Chondrocyte (in vitro differentiated cells): ENCODE measurements at places on chromosomes 5 and 9. TPM values are rescaled to one million over a fixed set of nuclear protein-coding genes. Genes with fewer than 3 reads are reported as not detected.

DNA sequence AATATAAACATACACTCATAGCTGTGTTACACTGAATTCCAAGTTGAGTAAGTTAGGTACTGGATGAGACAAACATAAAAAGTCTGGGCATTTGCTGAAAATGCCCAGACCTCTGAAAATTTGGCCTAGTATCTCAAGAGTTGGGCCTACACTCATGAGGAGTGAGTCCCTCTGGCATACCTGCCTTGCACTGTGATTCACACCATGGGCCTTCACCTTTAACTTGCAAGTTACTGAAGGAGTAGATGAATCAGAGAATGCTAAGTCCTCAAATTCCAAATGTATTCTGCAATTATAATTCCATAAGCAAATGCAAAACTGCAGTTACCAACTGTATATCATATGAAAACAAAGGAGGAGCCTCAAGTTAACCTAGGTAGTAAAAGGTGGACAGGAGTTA is 32.3 kb upstream of the C9orf40 start:
- no peak overlapping the region for H3K27ac ChIP-seq
- DNase-seq = no peak
- H3K36me3 ChIP-seq = peaks cover 9% of the 10 kb centered on the region
- no peaks in the 10 kb centered on the region for H3K4me1 ChIP-seq
- H3K27me3 ChIP-seq = no peaks in the 10 kb centered on the region
- no peak overlapping the region for H3K4me3 ChIP-seq

- H3K27me3 ChIP-seq = peaks cover 3% of the 10 kb centered on the region
- no peaks in the 10 kb centered on the region for H3K4me1 ChIP-seq
- H3K4me3 ChIP-seq = no peak overlapping the region
- H3K36me3 ChIP-seq = no peaks in the 10 kb centered on the region
These were observed 46.5 kb upstream of the GFPT2 start for GRCh38 chr5:180399401-180400215.

- no peak overlapping the region for H3K27ac ChIP-seq
- H3K27me3 ChIP-seq = no peaks in the 10 kb centered on the region
- H3K4me3 ChIP-seq = no peak overlapping the region
- peaks cover 41% of the 10 kb centered on the region for H3K4me1 ChIP-seq
- no peaks in the 10 kb centered on the region for H3K36me3 ChIP-seq
- DNase-seq = no peak
These were observed 441.9 kb downstream of the ARHGEF28 start for GRCh38 chr5:74067748-74068541.

GRCh38 chr5:122469384-122469919 is 157.4 kb downstream of the SNCAIP start:
- H3K4me3 ChIP-seq = no peak overlapping the region
- DNase-seq = no peak
- no peaks in the 10 kb centered on the region for H3K36me3 ChIP-seq

DNA sequence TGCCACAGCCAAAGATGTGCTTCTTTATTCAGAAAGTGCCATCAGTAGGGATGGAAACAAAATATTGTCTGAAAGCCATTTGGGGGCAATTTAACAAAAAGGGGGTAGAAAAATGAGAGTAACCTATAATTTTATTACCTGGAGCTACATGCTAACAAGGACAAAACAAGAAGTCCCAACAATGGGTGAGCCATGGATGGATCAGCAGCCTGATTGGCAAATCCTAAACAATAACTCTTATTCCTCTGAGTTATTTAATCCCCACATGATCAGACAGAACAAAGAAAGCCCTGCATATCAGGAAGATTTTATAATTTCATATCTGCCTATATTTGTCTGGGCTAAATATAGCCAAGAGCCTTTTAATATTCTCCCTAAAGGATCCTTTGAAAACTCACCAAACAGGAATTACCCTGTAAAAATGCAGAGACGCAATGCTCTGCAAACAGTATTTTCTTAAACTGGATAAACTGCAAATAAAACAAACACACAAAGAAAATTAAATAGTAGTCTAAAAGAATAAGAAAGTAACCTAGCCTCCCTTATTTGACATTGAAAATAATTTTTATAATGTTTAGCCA is 483.4 kb downstream of the ZNF608 start:
- H3K36me3 ChIP-seq = no peaks in the 10 kb centered on the region
- no peaks in the 10 kb centered on the region for H3K27me3 ChIP-seq
- H3K4me1 ChIP-seq = no peaks in the 10 kb centered on the region
- no peak overlapping the region for H3K27ac ChIP-seq
- DNase-seq = no peak

DNA sequence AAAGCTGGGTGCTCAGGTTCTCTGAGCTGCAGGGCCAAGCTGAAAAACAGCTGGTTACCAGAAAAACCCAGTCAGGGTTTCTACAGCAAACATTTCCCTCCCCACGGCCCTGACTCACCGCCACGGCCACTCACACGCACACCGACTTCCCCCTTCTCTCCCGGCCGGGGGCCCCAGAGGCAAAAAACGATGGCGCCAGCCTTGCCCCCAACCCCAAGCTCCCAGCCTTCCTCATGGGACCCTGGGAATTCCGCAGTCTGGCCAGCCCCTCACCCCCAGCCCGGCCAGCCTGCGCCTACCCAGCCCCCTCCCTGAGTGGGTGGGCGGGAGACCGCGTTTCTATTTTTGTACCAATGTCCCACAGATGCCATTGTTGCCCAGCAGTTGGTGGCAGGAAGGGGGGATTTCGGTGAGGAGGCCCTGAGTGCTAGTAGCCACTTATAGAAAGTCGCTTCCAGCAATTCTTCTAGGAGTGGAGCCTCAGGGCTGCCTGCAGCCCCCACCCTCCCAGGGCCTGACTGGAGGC is 18.4 kb downstream of the ENG start:
- H3K27me3 ChIP-seq = no peaks in the 10 kb centered on the region
- peak overlapping the region; percentile 45 for H3K4me3 ChIP-seq
- H3K36me3 ChIP-seq = peaks cover 2% of the 10 kb centered on the region
- peaks cover 60% of the 10 kb centered on the region for H3K4me1 ChIP-seq

DNA sequence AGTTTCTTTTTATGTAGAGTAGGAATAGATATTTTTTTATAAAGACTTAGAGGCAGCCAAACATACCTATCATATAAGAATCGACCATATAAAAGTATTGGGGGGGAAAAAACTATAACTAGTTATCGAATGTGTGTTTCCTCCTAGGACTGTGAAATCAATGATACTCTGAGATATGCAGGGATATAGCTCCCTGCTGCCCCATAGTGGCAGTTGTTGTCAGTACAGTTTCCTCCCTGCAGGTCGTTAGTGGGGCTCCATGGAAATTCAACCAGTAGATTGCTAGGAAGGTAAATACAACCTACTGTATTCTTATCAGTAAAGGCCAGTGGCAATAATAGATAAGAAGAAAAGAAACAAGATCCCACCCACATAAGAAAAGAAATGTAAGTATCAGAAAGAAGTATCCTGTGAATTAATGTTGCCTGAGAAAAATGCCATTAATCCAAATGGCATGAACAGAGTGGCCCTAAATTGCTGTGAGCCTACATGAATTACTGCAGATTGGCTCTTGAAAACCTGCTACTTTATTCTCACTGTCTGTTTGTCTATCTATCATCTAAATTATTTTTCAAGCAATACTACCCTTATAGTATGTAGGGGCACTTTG is 136.9 kb upstream of the FBN2 start:
- peaks cover 20% of the 10 kb centered on the region for H3K4me1 ChIP-seq
- no peaks in the 10 kb centered on the region for H3K36me3 ChIP-seq
- no peak overlapping the region for H3K27ac ChIP-seq
- DNase-seq = no peak

GRCh38 chr9:90029996-90030395 is 425.2 kb downstream of the GADD45G start:
- no peak overlapping the region for H3K27ac ChIP-seq
- no peak for DNase-seq
- no peaks in the 10 kb centered on the region for H3K4me1 ChIP-seq
- no peaks in the 10 kb centered on the region for H3K36me3 ChIP-seq
- peaks cover 4% of the 10 kb centered on the region for H3K27me3 ChIP-seq

- DNase-seq = no peak
- no peaks in the 10 kb centered on the region for H3K27me3 ChIP-seq
- no peaks in the 10 kb centered on the region for H3K36me3 ChIP-seq
These were observed 35.6 kb downstream of the ERGIC1 start for GRCh38 chr5:172869691-172870090.

- peaks cover 18% of the 10 kb centered on the region for H3K4me1 ChIP-seq
- H3K27me3 ChIP-seq = no peaks in the 10 kb centered on the region
- H3K4me3 ChIP-seq = no peak overlapping the region
These were observed 4.5 kb downstream of the AK6 start for GRCh38 chr5:69364850-69365249.

DNA sequence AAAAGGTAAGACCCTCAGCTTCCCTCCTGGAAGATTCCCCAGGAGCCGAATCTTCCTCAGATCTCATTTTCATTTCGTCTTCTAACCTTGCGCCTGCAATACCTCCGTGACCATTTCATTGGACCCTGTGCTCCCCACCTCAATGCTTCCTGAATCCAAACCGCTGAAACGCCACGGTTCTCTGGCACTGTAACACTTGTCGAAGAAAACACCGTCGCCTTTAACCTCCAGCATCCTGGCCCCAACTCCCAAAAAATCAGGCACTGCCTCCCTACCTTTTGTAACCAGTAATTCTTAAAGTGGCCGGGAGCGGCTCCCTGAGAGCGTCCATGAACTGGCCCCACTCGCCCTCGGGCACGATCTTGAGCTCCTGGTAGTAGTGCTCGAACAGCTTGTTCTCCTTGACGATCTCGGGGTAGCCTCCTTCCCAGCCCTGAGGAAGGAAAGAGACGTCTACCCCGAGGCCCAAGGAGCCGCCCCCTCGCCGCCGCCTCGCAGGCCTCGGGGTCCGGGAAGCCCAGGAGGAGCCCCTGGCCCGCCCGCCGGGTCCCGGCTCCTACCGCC is 438 bp downstream of the NSUN2 start:
- H3K27ac ChIP-seq = peak overlapping the region; percentile 99
- H3K27me3 ChIP-seq = no peaks in the 10 kb centered on the region
- H3K4me1 ChIP-seq = peaks cover 30% of the 10 kb centered on the region
- DNase-seq = no peak
- H3K36me3 ChIP-seq = peaks cover 9% of the 10 kb centered on the region

IL5 gene
- total RNA-seq = not detected in 3 replicates

MYMK gene
- total RNA-seq = not detected in 3 replicates

NR5A1 gene
- not detected in 3 replicates for total RNA-seq

CCT5 gene
- 161 to 170 TPM (median 165 TPM) in 3 replicates for total RNA-seq

TLX3 gene
- total RNA-seq = not detected in 3 replicates
